Cardiac fibroblast (primary cell): ENCODE measurements at places on chromosomes 5 and 9.
A peak's percentile ranks its signal among the peaks of the same experiment; 100 is the strongest.

GRCh38 chr9:29078063-29078666, 1504.9 kb upstream of the C9orf72 start:
- peak; percentile 22 for DNase-seq

DNA sequence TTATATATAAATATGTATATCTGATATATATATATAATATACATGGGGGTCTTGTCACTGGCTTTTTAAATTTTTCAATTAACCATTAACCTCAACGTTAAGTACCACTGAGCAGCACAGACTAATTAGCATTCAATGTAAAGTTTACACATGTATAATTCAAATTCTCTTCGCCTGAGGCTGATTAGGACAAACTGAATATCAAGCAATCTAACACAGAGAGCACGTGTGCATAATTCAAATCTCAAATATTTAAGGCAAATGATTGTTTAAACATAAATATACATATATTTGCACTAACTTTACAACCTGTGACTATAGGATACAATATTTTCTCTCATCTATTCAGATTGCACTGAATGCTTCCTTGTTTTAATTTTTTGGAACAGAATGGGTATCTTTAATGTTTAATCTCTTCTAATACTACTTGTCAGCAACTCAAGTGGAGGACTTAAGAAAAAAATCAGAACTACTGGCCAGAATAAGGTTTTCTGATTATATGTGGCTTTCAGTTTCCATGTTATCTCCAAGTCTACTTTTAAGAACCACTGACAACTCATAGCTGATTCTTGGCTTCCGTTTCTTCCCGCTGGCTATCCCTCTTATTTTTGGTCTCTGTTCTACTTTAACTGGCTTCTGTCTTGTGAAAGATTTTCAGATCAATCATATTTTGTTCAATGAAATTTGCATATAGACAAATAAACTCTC, 204.8 kb downstream of the MLLT3 start:
- DNase-seq, result peak; percentile 17

GRCh38 chr5:158869092-158869491, 230.6 kb downstream of the EBF1 start:
- no peak for DNase-seq

- peak; percentile 16 for DNase-seq
Observed at GRCh38 chr9:99296291-99296951, 74.3 kb downstream of the SEC61B start.

- no peak for DNase-seq
Observed at GRCh38 chr9:93077367-93077766, 18.6 kb upstream of the CARD19 start.

- no peak for DNase-seq
Observed at GRCh38 chr9:85516455-85516854, 225.3 kb downstream of the AGTPBP1 start.

- DNase-seq, result peak; percentile 4
Observed at GRCh38 chr5:133455676-133456075, 156.7 kb downstream of the FSTL4 start.

- DNase-seq, result no peak
Observed at GRCh38 chr5:142754031-142754430, 16.1 kb upstream of the ARHGAP26 start.

- DNase-seq, result no peak
Observed at GRCh38 chr5:114411380-114411931, 49.6 kb downstream of the KCNN2 start.

DNA sequence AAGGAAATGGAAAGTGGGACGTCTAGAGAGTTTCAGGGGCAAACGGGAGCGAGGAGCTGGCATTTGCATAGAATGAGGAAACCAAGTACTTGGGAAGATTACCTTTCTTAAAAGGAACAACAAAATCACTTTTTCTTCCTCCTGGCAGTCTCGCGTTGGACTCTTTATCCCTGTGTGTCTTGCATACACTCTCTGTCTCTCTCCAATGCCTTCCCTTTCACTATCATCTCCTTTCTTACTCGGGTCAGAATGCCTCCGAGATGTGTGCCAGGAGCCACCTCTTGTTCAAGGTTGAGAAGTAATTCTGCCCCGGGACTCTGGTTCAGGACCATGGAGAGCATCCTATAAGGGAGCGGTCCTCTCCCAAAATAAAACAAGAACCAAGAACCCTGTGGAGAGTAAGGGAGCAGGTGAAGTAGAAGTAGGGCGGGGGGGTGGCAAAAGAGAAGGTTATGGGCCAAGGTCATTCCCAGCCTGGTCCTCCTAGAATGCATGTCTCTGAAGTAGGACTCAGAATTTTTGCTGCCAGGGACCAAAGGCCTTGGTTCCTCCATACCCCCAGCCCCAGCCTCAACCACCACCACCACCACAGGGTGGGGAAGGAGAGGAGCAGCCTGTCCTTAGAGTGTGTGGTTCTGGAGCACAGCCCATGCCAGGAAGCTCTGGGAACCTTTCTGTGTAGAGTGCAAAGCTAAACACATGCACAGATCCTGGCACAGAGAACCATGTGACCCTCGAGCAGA, 72.1 kb upstream of the ARAP3 start:
- peak; percentile 60 for DNase-seq

- no peak for DNase-seq
Observed at GRCh38 chr9:14690948-14691730, 2.1 kb downstream of the ZDHHC21 start.
